ENCODE measurements at places on chromosomes 12 and 14.

DNA sequence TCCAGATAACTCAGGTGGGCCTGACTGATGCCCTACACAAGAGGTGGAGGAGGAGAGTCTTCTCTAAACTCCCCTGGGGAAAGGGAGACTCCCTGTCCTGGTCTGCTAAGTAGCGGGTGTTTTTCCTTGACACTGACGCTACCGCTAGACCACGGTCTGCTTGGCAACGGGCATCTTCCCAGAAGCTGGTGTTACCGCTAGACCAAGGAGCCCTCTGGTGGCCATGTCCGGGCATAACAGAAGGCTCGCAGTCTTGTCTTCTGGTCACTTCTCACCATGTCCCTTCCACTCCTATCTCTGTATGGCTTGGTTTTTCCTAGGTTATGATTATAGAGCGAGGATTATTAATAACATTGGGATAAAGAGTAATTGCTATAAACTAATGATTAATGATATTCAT lies 965.5 kb downstream of the TMEM121 start:
- no peak for DNase-seq

DNA sequence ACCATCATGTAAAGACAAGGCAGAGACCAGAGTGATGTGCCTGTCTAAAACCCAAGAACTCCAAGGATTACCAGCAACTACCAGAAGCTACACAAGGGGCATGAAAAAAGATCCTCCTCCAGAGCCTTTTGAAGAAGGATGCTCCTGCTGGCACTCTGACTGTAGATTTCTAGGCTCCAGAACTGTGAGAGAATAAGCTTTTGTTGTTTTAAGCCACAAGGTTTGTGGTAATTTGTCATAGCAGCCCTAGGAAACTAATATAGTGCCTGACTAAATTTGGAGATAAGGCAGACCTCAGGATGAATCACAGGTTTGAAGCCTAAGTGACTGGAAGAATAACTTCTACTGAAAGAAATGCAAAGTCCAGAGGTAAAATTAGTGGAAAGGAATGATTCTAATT lies 132.9 kb downstream of the CEP83 start:
- no peak for DNase-seq

DNA sequence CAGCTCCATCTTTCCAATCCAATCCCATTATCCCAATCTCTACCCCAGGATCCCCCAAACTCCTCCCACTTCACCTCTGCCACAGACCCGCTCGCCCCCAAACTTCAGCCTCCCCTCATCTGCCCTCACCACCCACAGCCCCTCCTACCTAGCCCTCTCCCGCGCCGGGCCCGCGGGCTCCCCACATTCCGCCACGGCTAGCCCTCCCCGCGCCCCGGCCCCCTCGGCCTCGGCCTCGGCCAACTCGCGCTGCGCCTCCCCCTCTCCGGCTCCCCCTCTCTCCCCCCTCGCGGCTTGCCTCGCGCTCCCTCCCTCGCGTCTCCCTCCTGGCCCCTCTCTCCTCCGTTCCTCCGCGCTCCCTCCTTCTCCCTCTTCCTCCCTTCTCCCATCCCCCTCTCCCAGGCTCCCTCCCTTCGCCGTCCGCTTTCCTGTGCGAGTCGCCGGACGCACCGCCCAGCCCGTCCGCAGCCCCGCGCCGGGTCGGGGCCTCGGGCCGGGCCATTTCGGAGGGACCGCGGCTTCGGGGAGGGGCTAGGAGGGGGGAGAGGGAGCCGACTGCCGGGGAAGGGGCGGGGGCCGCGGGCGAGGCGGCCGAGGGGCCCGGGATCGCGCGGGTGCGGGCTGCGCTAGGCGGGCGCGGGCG lies at the start of gene ATN1:
ATN1 (plus strand) TSS at position 581 of the 643 bp plus-strand sequence. CDS start 6,043 bp downstream, outside the sequence.
- DNase-seq, result no peak

DNA sequence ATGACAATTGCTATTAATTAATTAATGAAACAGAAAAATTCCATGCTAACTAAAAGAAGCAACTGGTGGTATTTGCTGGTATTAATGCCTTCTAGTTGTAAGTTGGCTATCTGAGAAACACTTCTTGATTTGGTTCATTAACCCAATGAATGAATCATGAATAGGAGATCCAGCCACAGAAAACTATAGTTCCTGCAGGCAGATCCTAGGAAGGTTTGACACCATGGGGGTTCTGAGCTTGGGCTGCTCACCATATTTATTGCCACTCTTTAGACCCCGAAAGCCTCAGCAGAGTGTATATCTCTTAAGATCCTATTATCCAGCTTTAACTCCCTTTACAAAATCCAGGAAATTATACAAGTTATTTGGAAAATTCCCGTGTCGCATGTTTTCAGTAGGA lies 81.4 kb upstream of the REP15 start:
- DNase-seq, result no peak

GRCh38 chr14:57205938-57206337 lies 62.8 kb downstream of the EXOC5 start:
- no peak for DNase-seq

GRCh38 chr14:90574188-90575131 lies 177.6 kb downstream of the CALM1 start:
- no peak for DNase-seq

DNA sequence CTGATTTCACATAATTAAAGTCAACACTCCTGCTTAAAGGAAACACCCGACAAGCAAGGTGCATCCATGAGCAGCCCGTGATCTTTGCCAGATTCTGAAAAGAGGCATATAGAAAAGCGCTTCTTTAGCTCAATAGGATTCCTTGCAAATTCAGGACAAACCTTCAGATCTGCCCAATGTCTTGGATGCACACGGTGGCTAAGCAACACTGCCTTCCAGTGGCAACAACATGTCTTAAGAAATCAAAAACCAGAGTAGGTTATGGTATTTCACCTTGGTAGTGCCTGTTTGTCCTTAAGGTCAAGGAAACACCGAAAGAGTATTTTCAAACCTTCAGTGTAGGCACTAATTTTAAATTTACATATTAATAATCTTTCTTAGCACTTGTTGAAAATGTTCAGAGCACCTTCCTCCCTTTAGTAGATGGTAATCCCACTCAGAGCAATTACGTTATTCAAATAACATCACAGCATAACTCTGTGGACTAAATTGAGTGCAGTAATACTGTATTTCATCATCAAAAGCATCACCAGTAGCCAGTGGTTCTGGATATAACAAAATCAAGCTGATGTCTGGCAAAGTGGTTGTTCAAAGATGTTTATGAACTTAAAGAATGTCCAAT lies 58.0 kb upstream of the CDKN3 start:
- DNase-seq, result no peak

DNA sequence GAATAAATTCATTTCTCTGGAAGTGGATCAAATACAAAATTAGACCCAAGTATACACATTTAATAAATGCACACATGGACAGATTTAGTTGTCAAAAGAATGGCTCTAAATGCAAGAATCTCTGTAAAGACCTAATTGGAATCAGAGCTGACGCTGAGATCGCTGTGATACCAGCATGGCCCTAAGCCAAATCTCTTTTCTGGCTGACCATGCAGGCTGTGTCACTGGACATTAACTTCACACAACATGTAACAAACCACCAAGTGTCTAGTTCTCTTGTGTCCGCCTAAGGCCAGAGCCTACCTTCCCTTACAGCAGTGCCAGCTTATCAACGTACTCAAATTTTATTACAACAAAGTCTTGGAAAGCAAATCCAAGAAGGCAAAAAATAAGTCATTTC lies 127.5 kb downstream of the MED13L start:
- DNase-seq, result no peak

Measured in activated T-cell treated with anti-CD3 and anti-CD28 coated beads for 1 hour (primary cell).